ENCODE measurements at places on chromosomes 6 and 20. TPM values are rescaled to one million over a fixed set of nuclear protein-coding genes. Genes with fewer than 3 reads are reported as not detected.

Gene EGFL8
- 7.9 TPM for total RNA-seq

Gene C4B
- total RNA-seq, result 0.52 TPM

Gene MYBL2
- 103 TPM for total RNA-seq

Gene MUC21
- total RNA-seq, result not detected

Gene OPN5
- not detected for total RNA-seq

All from PC-3 (cell line).